ENCODE measurements at places on chromosomes 1 and 21.

DNA sequence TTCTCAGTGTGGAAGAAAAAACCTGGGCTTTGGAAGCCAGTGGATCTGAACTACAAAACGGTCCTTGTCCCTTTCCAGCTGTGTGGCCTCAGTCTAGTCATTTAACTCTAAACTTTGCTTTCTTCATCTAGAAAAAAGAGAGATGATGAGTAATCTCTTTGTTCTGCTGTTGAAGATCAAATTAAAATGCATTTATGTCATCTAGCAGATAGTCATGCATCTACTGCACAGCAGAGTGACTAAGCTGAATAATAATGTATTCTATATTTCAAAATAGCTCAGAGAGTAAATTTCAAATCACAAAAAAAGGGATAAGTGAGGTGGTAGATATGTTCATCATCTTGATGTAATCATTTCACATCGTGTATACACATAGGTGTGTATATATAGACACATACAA, 473.2 kb downstream of the DSCAM start:
- peak; percentile 59 for ATAC-seq

GRCh38 chr1:73611681-73612080, 586.3 kb downstream of the LRRIQ3 start:
- no peak for ATAC-seq

DNA sequence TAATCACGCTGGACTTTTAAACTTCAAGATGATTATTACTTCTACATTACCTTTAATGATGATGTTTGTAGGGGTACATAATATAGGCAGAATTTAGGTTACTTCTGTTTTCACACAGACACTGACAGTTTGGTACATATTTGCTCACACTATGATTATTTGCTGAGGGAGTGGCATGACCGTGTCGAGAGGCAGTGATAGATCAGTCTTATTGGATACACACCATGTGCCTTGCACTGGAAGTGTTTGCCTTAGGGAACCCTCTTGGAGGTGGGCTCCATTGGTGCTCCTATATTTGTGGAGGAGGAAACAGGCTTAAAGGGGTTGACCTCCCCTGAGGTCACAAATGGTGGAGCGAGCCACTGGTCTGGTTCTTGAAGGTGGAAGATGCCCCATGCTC, 132.1 kb downstream of the PRDM2 start:
- no peak for ATAC-seq

DNA sequence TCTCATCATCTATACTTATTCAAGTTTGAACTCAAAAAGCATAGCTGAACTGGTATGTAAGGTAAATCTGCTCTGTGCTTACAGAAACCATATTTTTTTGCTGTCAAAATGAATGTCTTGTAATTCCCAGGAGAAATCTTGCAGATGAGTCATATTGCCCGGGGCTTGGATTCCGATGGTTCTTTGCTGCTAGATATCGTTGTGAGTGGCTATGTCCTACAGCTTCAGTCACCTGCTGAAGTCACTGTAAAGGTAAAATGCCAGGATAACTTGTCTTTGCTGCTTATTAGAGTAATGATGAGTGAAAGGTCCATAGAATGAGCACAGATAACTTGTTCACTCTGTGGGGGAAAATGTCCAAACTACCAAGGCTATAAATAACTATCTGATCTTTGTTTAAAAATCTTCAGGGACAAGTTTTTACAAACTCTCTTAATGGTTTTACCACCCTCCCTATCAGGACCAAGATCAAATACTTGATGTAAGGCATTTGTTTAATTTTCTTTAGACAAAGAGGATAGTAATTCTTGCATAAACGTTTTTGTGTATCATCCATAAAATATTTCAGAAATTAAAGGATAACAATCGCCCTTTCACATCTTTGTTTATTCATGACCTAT, 222.3 kb downstream of the TPR start:
- ATAC-seq: peak; percentile 56

DNA sequence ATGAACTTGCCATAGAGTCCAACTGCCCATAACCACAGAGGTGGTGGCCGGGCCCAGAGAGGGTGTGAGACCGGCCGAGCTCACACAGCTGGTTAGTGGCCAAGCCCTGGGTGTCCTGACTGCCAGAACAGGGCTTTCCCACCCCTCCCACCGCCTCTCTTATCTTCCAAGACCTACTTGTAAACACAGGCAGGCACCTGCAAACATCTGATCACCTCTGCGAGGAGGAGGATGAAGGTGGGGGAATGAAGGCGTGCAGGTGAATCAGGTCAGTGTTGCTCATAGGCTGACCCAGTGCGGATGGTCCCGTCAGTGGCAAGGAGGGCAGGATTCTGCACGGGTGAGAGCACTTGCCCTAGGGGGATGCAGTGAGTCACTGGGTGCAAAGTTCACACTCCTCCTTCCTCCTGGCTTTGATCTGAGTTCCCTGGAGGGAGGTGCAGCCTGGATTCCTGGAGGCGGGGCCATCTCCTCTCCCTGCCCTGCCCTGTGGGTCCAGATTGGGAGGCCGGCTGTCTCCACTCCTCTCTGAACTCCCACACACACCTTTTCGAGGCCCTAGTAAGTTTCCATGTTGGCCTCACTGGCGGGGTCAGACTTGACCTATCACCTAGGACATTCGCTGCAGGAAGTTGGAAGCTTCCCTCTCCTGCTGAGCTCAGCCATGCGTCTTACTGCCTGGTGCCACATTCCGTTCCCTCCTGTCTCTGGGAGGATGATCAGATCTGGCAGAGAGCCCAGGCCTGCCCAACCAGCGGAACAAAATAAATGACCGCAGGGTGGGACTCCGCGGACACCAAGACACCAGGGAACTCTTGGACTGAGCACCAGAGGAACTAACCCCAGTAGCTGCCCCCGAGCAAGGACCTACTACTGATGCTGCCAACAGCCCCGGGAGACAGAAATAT, 7.3 kb downstream of the UQCRHL start:
- peak; percentile 71 for ATAC-seq

DNA sequence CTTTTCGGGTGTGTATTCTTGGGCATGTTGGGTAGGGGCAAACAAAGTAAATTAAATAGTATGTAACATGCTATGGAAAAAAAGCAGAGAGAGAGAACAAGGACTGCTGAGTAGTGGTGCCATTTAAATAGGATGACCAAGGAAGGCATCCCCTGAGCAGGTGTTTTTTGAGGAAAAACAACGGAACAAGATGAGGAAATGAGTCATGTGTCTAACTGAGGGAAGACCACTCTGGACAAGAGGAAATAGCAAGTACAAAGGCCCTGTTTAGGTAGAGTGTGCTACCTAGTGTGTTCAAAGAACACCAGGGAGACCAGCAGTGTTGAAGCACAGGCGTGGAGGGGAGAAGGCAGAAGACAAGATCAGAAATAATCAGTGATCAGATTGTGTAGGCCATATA, 20.1 kb upstream of the GUCA2A start:
- no peak for ATAC-seq

DNA sequence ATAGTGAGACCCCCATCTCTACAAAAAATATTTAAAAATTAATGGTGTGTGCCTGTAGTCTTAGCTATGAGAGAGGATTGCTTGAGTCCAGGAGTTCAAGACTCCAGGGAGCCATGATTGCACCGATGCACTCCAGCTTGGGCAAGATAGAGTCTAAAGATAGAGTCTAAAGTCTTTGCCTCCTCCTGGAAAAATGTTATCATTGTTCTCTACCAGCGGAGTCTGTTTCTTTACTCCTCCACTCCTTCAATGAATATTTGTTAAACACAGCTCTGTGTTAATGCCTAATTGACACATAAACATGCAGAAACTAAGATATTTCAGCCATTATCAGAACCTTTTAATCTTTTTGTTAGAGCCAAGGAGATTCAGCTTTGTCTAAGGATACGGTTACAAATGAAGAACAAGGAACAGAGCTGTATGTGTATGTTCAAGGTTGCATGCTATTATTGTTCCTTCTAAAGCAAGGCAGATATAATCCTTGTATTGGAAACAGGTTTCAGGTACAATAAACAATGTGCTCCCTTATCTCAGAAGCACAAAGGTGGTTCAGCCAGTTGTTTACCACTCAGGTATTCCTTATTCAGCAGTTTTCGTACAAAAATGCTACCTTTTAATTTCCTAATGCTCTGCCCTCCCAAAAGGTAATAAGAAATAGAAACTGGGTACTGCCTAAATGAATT, 15.4 kb downstream of the OVAAL start:
- no peak for ATAC-seq

DNA sequence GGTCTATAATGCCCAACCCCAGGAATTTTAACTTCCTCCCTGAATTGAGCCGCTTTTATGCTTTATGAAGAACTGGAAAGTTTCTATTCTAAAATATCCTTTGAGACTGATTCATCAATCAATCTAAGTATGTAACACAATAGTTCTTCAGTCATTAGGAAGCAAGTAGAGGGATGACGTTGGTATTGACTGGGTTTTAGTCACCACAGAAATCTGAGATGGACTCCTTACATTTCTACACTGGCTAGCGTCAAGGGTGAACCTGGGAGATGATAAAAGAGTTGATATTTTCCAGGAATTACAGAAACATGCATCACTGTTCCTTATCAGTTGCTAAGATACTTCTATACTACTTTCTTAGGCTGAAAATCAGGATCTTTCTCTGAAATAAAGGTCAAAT, 308.0 kb downstream of the HMCN1 start:
- no peak for ATAC-seq

DNA sequence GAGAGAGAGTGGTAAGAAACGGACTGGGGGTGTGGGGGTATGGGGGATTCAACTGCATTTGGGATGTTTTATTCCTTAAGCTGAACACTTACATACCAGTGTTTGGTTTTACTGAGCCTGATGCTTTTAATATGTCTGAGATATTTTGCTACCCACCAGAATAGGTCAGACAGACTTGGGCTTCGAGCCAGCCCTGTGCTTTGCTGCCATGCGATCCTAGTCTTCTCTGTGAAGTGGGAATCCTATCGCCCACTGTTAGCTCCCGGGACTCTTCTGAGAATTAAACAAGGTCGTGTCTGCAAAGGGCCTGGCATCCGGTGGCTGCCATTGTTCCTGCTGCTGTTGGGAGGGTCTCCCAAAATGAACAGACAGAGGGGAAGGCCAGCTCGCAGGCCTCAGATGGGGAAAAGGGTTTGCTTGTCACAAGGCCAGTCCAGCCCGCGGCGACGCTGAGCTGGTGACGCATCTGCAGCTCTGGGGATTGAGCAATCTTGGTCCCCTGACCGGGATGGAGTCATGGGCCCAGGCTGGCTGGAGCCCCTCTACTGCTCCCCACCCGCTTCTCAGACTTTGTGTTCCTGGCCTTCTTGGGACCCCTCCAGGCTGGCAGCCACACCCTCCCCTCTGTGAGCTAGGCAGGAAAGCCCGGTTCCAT, 26.9 kb upstream of the ECE1 start:
- ATAC-seq: no peak

DNA sequence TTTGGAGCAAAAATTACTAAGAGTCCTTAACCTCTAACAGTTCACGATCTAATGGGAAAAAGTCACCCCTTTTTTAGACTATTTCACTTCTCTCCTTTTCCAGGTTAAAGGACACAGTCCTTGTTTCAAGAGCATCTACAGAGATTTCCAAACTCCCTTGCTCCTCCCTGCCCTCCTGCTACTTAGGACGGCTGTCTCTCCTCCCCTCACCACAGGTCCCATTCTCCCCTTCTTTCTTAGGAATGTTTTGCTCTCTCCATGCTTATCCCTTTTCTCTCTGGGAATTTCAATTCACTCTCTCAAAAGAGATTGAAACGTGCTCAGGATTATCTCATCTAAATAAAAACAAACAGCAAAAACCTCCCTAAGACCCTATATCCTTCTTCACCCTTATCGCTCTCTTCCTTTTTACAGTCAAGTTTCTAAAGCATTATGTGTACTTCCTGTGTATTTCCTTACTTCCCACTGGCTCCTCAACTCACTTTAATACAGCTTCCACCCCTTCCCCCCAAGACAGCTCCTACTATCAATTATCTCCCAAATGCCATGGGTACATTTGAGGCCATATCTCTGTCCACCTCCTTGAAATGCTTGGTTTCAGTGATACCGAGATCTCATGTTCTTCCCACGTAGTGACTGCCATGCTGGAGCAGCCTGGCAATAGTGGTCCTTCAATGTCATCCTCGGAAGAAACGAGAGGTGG, 43.2 kb upstream of the ZNF281 start:
- no peak for ATAC-seq

DNA sequence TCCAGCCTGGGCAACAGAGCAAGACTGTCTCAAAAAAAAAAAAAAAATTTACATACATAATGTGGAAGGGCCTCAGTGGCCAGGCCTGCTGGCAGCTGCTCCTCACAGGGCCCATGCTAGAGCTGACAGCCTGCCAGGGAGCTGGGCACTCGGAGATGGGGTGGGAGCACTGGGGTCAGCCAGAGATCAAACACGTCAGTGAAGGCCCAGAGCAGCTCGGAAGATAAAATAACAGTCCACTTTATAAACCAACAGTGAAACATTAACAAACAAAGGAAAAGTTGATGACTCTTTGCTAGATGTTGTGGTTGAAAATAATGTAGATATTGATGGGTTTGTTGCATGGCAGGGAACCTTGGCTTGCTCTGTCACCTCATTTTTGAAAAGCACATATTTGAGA, 42.7 kb downstream of the ATP5PF start:
- no peak for ATAC-seq

- no peak for ATAC-seq
These were observed 29.9 kb downstream of the TTF2 start for GRCh38 chr1:117089996-117090395.

- no peak for ATAC-seq
These were observed 199.3 kb upstream of the CTTNBP2NL start for GRCh38 chr1:112196731-112197130.

DNA sequence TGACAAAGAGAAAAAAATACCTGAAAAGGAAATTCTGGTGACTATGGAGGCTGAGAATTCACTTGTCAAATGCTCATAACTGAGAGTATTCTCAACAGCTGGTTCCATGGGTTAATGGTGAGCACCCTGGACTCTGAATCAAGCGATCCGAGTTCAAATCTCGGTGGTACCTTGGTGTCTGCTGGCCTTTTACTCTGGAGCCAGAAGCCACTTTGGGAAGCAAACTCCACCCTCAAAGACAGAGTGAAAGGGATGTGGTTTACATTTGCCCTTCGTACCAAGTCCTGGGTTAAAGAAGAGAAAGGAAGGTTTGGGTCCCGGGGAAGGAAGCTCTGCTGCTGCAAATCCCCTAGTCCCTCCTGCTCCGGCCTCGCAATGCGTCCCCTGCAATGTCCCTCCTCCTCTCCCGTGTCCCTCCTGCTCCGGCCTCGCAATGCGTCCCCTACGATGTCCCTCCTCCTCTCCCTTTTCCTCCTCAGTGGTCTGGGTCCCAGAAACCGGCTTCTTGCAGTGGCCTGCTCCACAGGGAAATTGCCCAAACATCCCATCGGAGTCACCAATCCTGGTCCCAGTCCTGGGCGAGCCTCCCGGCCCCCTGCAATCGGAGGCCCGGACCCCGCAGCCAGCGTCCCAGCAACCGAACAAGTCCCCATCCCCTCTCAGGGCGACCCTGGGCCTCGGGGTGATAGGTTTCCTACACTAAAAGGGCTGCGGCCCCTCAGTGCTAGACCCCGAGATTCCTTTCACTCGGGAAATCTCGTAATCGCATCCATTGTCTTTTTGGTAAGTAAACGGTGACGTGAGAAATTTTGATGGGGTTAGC, 129.4 kb downstream of the PPIAL4G start:
- no peak for ATAC-seq

GRCh38 chr1:243420946-243421685, 165.3 kb downstream of the SDCCAG8 start:
- ATAC-seq: peak; percentile 81

- no peak for ATAC-seq
These were observed 60.4 kb upstream of the BACH1 start for GRCh38 chr21:29238053-29238966.

- ATAC-seq: no peak
These were observed 5.2 kb upstream of the SMIM12 start for GRCh38 chr1:34864759-34865158.

All from motor neuron (in vitro differentiated cells).